ENCODE measurements at places on chromosomes 16 and 17. TPM values are rescaled to one million over a fixed set of nuclear protein-coding genes. Genes with fewer than 3 reads are reported as not detected.

- no peak for DNase-seq
Measured at GRCh38 chr16:55369151-55369550, 45.1 kb downstream of the IRX6 start.

Gene NTN1
- total RNA-seq = 15.2 TPM

Gene ABCA6
- total RNA-seq = 0.14 TPM

DNA sequence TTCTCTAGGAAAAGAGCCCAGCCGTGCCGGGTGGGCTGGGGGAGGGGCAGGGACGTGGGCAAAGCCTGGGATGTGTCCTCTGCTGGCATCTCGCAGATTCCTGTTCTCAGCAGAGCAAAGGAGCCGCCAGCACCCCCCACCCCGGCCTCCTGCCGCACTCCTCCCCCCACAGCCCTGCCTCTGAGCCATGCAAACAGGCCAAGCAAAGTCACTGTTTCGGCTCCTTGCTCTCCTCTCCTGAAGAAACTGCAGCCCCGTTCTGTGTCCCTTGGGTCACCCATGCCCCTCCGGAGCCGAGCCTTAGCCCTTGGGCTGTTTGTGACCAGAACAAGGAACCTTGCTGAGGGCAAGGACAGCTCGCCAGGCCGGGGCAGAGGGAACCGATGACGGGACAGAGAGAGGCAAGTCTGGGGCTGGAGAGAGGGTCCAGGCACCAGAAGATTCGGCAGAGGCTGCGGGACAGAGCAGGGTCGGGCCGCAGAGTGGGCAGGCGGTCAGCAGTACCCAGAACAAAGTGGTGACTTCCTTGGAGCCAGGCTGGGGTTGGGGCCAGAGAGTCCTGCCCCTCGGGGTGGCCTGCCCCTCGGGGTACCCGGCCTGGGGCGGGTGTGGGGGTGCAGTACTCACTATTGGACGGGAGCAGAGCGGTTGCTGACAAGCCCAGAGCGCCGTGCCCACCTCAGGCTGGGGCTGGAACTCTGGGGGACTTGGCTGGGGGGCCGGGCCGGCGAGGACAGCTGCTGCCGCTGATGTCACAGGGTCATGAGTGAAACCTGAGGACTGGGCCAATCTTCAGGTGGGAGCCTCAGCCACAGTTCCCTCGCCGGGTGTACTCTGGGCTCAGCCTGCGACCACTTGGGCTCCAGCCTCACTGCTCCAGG, 9.2 kb upstream of the PRR29 start:
- DNase-seq = no peak

GRCh38 chr17:41738077-41738800, 3.8 kb upstream of the HAP1 start:
- no peak for DNase-seq

- DNase-seq = no peak
Measured at GRCh38 chr16:9042533-9042932, 48.9 kb upstream of the HAPSTR1 start.

- peak; percentile 66 for DNase-seq
Measured at GRCh38 chr16:12341423-12341822, 364.9 kb downstream of the SNX29 start.

Gene FADS6
- total RNA-seq = not detected

- DNase-seq = no peak
Measured at GRCh38 chr17:49635121-49635520, 42.8 kb downstream of the SPOP start.

GRCh38 chr16:76988526-76988925, 202.5 kb upstream of the MON1B start:
- DNase-seq = no peak

- no peak for DNase-seq
Measured at GRCh38 chr16:56633535-56633934, 1.1 kb downstream of the MT1M start.

DNA sequence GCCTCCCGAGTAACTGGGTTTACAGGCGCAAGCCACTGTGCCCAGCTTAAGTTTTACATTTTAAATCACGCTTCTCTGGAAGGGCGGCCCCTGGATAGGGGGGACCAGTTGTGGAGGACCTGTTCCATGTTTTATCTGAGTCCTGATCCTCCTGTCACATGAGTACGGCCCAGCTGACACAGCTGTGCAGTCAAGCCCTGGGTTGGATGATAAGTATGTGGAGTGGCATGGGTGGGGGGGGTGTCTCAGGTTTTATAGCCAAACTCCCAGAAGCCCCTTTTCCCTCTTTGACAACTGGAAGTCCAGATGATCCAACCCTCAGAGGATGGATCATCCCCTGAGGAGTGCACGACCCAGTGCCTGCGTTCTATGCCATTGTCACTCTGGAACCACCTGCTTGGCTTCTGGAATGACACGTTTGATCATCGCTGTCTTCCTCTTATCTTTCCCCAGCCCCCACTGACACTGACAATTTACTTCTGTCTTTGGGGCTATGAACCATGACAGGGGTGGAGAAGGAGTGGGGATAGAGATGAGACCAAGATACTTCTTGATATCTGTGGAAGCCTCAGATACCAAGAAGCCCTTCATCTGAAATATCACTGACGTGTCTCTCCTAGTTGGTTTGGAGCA, 191.2 kb downstream of the MSI2 start:
- no peak for DNase-seq

DNA sequence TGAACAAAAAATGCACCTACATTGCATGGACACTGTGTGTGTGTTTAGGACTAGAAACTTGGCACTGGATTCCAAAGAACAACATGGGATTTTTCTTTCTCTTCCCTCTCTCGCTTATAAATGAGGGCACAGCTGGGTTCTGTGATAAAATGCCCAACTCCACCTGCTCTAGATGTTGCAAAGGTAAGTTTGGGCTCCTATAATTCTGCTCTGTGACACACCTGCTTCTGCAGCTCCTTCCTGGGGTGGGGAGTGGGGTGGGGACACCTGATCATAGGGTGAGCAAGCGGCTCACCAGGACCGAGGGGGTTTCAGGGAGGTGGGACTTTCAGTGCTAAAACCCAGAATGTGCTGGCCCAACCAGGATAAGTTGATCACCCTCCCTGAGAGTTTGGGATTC, 104.3 kb downstream of the AXIN2 start:
- no peak for DNase-seq

Gene KCNH6
- total RNA-seq = 0.07 TPM

GRCh38 chr16:84673561-84673960, 25.2 kb downstream of the KLHL36 start:
- DNase-seq = no peak

DNA sequence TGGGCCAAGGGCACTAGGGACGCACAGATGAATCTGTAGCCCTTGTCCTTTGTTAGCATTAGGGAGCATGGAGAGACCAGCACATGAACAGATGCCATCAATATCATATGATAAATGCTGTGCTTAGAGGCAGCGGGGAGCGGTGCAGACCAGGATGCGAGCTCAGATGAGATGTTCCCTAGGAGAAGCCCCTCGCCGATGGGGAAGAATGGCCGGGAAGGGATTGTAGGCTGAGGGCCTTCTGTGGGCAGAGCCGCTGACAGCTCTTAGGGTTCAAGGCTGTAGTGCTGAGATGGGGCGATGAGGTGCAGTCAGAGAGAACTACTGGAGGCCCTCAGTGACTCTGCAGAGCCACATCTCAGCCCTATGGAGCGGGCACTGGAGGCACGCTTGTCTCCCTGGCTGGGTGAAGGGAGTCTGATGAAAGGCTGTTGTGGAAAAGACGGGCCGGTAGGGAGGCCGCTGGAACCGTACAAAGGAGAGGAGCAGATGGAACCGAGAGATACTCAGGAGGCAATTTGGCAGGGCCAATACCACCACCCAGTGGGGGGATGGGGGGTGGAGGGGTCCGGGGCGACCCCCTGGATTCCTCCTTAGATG, 66.3 kb upstream of the ENDOV start:
- no peak for DNase-seq

Gene NEUROD2
- total RNA-seq = not detected

GRCh38 chr17:29866746-29867404, 63.2 kb downstream of the SSH2 start:
- no peak for DNase-seq

Gene KRT25
- total RNA-seq = not detected

DNA sequence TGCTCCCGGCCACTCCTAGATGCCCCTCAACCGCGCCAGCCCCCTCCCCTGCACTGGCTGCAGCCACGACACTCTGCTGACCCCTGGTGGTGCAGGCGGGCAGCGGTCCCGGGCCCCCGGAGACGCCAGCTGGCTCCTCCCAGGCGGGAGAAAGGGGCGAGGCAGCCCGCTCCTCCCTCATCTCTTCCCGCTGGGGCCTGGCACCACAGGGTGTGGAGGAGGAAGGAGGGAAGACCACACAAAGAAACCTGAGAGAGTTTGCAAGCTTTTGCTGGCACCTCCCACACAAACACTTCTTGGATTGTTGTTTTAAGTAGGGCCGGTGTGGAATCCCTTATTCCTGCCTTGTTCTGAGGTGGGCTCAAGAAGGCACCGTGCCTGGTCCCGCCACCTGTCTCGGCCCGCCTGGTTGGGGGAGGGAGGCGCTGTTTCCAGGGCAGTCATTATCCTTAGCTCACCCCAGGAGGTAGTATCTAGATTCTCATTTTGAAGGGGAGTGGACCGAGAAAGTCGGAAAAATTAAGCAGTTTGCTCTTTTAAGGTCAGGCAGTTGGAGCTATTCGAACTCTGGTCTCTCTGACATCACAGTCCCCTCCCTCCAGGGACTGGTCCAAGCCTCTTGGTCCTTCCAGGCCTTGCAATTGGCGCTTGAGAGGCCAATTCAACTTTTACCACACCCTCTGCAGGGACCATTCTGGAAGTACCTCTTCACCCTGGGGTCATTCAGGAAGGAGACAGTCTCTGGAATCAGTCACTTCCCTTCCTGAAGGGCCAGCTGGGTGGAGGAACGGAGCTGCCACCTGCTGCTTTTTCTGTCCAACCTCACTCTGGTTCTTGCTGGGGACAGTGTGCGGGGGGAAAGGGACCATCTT, 959 bp upstream of the ANKRD13B start:
- no peak for DNase-seq

- DNase-seq = no peak
Measured at GRCh38 chr16:49081554-49081953, 200.1 kb downstream of the CBLN1 start.

DNA sequence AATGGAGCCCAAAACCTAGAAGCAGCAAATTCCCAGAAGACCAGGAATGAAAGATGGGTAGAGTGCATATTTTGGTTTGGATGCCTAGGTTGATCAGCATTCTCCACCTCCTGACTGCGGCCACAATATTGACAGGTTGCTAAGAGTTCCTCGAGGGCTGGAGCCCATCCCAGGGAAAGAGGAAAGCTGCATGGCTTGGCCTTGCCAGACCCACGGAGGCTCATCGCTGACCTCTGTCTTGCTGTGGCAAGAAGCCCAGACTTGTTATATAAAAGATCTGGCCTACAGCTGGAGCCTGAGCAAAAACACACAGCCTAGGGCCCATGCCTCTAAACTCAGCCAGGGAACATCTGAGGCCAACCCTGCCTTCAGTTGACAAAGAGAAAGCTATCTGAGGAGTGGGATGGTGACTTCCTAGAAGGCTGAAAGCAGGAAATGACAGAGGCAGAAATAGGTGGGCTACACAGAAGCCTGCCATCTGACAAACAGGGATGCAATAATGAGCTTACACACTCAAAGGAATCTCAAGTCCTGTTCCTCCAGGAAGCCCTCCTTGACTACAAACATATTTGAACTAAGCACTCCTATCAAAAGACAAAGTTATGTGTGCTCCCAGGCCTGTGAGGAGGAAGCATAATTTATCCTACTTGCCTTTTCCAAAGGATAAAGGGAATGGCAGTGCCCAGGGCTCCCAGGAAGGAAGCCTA, 22.5 kb upstream of the SLC35B1 start:
- DNase-seq = no peak

Gene SEZ6L2
- 26.2 TPM for total RNA-seq

DNA sequence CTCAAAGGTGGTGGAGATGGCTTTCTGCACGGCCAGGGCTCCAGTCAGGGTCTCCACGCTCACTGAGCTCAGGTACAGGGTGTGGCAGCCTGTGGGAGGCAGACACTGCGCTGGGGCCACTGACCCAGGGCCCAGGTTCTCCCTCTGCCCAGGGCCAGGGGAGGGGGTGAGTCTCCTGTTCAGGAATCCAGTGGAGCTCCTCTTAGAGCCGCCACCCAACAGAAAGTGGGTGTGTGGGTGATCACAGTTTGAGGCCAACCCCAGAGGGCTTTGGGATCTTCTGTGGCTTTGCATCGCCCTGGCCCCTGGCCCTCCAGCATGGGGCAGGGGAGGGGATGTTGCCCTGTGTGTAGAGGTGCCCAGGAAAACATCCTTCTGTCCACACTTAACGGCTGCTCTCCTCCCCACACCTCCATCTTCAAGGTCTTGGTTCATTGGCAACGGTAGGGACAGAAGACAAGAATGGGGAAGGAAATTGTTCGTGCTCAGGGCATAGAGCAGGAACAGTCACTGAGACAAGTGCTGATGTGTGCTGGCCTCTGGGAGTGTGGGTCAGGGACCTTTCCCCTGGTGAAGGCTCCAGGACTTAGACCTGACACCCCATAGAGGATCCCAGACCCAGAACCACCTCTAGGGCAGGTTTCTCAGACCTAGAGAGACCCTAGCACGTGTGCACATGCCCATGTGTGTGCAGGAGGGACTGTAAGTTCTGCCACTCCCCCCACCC, 21.5 kb downstream of the TNS4 start:
- no peak for DNase-seq

Gene FA2H
- total RNA-seq = 12.4 TPM

GRCh38 chr16:70695331-70696070, 9.6 kb upstream of the MTSS2 start:
- no peak for DNase-seq

DNA sequence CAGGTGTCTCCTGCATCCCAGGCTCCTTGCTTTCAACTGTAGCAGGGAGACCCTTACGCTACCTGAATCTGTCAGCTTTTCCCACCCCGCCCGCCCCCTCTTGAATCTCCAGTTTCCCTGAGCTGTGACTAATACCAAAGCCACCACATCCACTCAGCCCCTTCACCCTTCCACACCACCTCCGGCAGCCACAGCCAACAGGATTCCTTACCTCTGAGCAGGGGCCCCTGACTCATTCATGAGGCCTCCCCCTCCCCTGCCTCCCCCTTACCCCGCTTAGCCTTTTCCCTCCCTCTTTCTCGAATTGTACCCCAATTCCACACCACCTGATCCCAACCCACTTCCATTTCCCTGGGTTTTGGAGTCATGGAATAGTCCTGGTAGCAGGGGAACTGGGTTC, 2.3 kb downstream of the STX1B start:
- DNase-seq = no peak

Gene PLEKHG4
- total RNA-seq = 19.7 TPM

DNA sequence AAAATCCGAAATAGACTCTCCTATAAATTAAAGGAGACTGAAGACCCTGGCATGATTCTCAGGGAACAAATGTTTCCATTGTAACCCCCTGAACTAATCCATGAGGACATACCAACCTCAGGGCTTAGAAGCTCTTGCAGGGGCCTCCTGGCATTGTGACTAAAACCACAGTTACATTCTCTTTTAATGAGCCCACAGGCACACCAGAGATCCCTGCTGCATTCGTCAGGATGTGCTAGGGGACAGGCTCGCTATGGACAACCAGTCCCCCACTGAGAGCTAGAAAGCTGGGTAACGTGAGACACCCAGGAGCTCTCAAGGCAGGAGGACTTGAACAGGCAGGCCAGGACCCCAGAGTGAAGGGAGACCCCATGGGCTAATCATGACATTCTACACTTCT, 140.6 kb upstream of the TNRC6C start:
- DNase-seq = no peak

GRCh38 chr17:45270828-45271418, 9.0 kb upstream of the SPATA32 start:
- DNase-seq = no peak

- no peak for DNase-seq
Measured at GRCh38 chr17:44966348-44967025, 1.6 kb downstream of the C1QL1 start.

Gene TLCD3B
- total RNA-seq = not detected

Gene MYH13
- not detected for total RNA-seq

Gene SPNS3
- 0.89 TPM for total RNA-seq

GRCh38 chr16:25035494-25036405, 20.6 kb upstream of the ARHGAP17 start:
- no peak for DNase-seq

Gene NXN
- 30.2 TPM for total RNA-seq

Gene CDH15
- total RNA-seq = not detected
